ENCODE measurements at places on chromosomes 1 and 21. TPM values are rescaled to one million over a fixed set of nuclear protein-coding genes. Genes with fewer than 3 reads are reported as not detected.

DNA sequence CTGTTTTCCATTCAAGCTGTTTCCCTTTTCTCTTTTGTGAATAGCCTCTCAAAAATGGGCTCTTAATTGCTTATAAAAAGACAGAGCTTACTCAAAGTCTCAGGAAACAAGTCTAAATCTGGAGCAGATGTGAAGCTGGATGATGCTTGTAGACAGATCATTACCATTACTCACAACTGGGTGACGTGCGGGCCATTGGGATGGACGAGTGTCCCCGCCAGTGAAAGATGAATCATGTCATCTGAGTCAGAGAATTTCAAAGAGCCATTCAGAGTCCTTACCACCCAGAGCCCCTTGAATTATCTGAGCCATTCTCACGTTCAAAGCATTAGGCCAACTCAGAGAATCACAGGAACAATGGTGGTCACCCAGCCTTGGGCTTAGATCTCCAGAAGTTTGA lies 134.6 kb downstream of the HUNK start:
- no peaks in the 10 kb centered on the region for H3K36me3 ChIP-seq
- no peak overlapping the region for H3K4me3 ChIP-seq
- no peak overlapping the region for H3K27ac ChIP-seq

GRCh38 chr1:19325958-19326747 lies 14.0 kb downstream of the SLC66A1 start:
- no peak overlapping the region for H3K27ac ChIP-seq
- DNase-seq: no peak
- H3K27me3 ChIP-seq: no peaks in the 10 kb centered on the region
- no peak overlapping the region for H3K4me3 ChIP-seq

DNA sequence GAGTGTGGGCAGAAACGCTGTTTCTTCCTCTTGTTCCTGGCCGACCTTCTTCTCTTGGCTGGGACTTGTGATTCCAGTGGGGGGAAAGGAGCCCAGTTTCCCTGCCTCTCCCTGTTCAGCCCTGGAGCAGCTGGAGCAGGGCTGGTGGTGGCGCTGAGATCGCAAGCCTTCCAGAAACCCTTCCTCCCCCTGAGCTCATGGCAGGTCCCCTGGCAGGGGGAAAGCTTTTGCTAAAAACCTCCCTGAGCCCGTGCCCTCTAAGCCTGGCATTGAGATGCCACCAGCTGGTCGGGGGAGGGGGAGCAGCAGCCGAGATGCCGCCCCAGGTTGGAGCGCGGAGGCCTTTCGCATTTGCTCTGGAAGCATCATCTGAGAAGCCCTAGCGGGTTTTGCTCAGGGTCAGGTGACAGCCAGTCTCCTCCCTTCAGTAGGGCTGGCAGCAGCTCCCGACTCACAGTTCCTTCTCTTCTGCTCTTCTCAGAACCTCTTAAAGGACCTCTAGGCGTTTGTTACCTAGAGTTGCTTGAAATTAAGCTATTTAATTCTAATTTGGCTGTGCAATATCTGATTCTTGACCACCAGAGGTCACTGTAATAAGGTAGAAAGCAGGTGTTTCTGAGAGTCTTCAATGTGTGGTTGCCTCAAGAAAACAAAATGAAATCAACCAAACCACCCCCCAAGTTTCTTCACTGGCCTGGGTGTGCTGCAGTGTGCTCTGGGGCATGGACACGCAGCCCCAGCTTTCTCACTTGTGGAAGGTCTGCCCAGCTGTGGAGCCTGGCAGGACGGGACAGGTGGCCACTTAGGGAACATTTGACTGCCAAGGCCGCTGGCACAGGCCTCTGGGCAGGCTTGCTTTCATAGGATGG lies 257.3 kb downstream of the CAMTA1 start:
- H3K4me1 ChIP-seq: no peaks in the 10 kb centered on the region
- no peaks in the 10 kb centered on the region for H3K36me3 ChIP-seq
- H3K4me3 ChIP-seq: no peak overlapping the region
- no peaks in the 10 kb centered on the region for H3K27me3 ChIP-seq
- no peak for DNase-seq

DNA sequence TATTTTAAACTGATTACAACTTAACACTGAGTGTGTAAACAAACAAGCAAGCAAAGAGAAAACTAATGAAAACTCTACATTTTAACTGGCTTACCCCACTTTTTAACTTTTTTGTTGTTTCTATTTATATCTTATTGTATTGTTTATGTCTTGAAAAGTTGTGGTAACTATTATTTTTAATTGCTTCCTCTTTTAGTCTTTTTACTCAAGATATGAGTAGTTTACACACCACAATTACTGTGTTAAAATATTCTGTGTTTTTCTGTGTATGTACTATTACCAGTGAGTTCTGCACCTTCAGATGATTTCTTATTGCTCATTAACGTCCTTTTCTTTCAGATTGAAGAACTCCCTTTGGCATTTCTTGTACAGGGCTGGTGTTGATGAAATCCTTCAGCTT lies 4.7 kb upstream of the HHAT start:
- no peak overlapping the region for H3K4me3 ChIP-seq
- no peak overlapping the region for H3K27ac ChIP-seq
- H3K27me3 ChIP-seq: no peaks in the 10 kb centered on the region
- H3K36me3 ChIP-seq: no peaks in the 10 kb centered on the region
- no peaks in the 10 kb centered on the region for H3K4me1 ChIP-seq
- no peak for DNase-seq

GRCh38 chr1:172497230-172497629 lies 35.7 kb upstream of the SUCO start:
- H3K4me3 ChIP-seq: no peak overlapping the region
- H3K27me3 ChIP-seq: no peaks in the 10 kb centered on the region
- DNase-seq: no peak

Gene YY1AP1
- 102 TPM for total RNA-seq

Gene CACNA1E
- total RNA-seq: 0.83 TPM

Gene ILDR2
- total RNA-seq: 1.6 TPM

Gene MIXL1
- not detected for total RNA-seq

Gene SH2D5
- total RNA-seq: not detected

Gene FCGR1A
- total RNA-seq: not detected

Gene SMAP2
- total RNA-seq: 24.7 TPM

Gene NCAM2
- 0.85 TPM for total RNA-seq
